ENCODE measurements at places on chromosomes 5 and 9.

DNA sequence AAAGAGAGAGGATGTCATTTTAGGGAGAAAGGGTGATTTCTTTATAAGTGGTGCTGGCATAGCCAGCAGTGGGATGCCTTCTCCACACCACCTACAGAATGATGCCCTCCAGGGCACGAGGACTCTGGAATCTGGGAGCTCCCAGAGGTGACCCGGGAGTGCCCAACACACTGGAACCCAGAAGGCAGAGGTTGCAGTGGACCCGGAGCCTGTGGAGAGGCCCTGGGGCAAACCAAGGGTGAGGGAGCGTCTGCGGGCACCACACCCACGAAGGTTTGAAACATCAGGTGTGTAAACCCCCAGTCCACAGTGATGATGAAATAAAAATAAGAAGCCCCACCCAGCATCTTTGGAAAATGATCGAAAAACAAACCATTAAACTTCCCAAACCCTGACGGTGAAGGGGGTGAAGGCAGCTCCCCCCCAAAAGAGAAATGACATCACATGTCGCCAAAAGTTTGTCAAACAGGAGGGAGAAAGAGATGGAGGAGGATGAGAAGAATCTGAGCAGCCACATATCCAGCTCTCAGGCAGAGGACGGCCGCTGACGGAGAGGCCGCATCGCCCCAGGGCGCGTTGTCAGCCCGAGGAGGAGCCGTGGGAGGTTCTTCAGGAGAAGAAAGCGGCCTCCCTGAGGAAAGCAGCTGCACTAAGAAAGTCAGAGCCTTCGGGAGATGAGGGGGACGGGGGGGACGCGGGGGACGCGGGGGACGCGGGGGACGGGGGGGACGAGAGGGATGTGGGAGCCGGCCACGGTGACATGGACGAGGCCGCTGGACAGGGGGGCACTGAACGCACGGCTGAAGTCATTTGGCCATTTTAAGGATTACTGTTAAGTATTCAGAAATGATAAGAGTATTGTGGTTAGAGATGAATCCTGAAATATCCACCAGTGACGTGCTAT, 43.1 kb upstream of the NSMF start:
- no peak for DNase-seq

DNA sequence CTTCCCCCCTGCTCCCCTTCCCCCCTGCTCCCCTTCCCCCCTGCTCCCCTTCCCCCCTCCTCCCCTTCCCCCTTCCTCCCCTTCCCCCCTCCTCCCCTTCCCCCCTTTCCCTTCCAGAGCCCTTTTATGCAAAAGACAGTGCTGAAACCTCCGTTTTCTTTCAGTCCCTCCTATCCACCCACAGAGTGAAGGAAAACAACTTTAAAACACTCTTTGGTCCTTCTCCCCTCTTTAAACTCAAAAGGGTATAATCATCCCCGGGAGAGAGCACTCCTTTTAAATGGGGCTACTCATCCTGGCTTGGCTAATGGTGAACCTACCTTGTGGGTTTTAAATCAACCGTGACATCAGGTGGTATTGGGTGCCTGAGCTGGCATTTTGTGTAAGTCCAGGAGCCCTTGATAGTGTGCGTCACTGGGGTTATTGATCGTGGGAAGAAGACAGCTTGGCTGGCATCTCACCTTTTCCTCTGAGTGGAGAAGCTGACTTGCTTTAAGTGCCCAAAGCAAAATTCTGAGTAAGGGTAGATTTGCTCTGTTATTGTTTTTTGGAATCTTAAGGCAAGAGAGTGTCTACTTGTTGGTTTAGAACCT, 2.7 kb downstream of the LARP1 start:
- DNase-seq: no peak

DNA sequence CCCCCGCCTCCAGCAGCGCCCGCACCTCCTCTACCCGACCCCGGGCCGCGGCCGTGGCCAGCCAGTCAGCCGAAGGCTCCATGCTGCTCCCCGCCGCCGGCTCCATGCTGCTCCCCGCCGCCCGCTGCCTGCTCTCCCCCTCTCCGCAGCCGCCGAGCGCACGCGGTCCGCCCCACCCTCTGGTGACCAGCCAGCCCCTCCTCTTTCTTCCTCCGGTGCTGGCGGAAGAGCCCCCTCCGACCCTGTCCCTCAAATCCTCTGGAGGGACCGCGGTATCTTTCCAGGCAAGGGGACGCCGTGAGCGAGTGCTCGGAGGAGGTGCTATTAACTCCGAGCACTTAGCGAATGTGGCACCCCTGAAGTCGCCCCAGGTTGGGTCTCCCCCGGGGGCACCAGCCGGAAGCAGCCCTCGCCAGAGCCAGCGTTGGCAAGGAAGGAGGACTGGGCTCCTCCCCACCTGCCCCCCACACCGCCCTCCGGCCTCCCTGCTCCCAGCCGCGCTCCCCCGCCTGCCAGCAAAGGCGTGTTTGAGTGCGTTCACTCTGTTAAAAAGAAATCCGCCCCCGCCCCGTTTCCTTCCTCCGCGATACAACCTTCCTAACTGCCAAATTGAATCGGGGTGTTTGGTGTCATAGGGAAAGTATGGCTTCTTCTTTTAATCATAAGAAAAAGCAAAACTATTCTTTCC, 19.3 kb downstream of the CDKN2A start:
- peak; percentile 67 for DNase-seq

DNA sequence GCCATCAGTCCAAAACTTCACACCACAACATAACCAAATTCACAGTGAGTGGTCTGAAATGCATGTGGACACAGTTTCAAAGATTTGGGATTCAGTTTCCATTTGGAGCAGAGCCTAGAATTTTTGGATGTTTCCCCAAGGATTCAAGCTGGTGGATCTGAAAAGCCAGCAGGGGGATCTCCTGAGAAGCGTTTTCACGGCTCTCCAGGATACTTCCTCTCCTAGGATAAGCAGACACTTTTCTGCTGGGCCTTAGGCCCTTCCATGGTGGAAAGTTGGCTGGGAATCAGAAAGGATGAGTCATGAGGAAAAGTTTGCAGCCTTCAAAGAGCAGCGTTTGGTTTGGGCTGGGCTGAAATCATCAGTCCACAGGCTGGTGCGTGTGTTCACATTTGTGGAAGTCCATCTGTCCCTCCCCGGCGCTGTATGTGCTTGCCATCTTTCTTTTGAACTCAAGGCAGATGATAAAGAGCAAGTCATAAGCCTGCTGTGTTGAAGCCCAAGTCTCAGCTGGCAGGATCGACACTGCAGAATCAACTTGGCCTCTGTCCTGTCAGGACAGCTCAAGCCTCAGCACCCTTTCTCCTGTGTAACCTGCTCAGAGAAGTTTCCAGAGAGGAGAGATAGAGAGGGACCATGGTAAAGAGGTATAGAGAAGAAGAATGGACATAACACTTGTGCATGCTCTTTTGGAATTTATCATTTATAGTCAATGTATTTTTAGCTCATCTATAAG, 152.6 kb upstream of the MSX2 start:
- peak; percentile 94 for DNase-seq

DNA sequence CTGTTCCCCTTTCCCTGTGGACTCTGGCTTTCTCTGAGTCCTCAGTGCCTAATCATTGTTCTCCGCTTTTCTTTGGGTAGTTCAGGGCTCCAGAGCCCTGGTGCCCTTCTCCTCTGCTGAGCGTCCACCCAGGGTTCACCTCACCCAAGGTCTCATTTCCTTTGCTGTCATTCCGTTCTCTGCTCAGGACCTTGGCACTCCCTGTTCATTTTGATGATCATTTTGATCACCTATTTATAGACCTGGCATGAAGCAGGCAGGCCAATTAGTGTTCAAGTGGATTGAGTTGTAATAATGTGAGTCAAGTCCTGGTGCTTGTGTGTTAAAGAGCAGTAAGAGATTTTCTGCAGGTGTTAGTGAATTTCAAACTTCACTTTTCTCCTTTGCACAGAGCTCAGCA, 3.6 kb downstream of the TRIO start:
- DNase-seq: no peak

DNA sequence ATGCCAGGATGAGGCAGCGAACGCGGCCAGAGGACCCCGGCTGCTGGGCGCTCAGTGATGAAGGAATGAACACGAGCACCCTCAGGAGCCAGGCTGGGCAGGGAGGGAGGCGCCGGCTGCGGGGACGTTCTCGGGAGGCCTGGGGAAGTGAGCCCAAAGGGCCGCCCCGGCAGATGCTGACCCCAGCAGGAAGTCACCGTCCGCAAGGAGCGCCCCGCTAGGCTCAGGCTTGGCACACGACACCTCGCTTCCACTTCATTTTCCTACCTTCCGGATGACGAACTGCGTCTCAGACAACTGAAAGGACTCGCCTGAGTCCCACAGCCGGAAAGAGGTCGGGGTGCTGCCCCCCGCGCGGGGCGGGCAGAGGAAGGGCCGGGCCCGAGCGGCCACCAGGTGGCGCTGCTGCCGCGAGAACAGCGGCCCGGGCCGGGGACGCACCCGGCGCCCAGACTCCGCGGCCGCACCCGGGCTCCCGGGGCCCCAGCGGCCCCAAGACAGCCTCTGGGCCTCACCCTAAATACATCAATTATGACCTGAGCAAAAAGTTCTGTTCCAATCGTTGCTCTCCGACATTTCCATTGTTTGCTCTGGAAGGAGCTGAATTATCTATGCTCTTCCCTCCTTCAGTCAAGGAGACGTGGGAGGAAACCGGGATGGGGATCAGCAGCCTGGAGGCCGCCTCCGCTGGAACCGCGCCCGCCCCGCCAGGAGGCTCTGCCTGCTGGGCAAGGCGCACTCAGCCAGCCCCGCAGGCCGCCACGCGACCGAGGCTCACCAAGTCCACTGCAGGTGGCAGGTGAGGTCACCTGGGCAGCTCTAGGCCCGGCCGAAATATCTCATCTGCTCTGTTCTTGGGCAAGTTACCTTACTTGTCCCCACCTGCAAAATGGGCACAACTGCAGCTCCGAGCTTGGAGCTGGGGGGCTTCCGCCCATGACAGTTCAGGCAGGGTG, 107.0 kb downstream of the ZNF354C start:
- peak; percentile 81 for DNase-seq

DNA sequence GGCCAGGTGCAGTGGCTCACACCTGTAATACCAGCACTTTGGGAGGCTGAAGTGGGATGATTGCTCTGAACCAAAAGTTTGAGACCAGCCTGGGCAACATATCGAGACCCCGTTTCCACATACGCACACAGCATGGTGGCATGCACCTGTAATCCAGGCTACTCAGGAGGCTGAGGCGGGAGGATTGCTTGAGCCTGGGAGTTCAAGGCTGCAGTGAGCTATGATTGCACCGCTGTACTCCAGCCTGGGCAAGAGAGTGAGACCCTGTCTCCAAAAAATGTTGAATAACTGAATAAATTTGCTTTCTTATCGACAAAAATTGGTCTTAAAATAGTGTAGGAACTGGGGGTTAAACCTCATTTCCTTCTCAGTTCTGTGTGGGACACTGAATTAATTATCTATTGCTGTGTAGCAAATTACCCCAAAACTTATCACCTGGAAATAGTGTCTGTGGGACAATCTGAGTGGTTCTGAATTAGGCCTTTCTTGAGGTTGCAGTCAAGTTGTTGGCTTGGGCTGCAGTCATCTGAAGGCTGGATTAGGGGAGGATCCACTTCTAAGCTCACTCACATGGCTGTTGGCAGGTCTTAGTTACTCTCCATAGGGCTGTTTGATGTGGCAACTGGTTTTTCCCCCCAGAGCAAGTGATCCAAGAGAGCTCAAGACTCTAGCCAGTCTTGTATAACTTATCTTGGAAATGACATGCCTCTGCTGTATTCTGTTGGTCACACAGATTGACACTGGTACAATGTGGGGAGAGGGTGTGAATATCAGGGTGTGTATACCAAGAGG, 2.0 kb downstream of the SNX30 start:
- DNase-seq: no peak

- no peak for DNase-seq
Observed at GRCh38 chr9:92941861-92942260, 5.5 kb upstream of the FGD3 start.

- DNase-seq: no peak
Observed at GRCh38 chr9:130938652-130939404, at the start of gene FIBCD1. Gene FIBCD1 (minus strand): TSS chr9:130939247. CDS start chr9:130938607, 640 bp downstream.

DNA sequence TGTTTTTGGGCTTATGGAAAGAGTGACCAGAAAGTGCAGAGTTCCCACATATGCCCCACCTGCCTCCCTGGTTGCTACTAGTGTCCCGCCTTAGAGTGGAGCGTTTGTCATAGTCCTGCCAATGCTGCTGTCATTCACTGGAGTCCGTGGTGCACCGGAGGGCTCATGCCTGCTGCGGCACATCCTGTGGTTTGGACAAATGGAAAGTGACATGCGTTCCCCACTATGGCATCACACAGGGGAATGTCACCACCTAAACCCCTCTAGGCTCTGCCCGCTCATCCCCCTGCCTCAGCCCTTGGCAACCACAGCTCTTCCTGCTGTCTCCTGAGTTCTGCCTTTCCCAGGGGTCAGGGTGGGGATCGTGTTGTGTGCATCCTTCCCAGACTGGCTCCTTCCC, 29.2 kb downstream of the IRX4 start:
- no peak for DNase-seq

GRCh38 chr9:16524078-16524477, 346.4 kb downstream of the BNC2 start:
- no peak for DNase-seq

DNA sequence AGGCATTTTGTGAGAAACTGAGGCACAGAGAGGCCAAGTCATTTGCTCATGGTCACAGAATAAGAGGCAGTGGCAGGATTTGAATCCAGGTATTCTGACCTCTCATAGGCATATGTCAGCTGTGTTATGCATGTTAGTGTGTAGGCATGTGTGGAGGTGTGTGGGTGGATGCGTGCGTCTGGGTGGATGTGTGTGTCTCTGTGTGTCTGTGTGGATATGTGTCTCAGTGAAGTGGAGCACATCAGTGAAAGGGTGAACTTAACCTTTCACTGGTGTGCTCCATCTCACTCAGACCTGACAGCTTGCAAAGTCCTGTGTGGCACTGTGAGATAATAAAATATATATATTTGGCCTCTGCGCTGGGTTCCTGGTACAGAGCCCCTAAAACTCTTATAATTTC, 32.0 kb upstream of the SMU1 start:
- DNase-seq: no peak

- peak; percentile 87 for DNase-seq
Observed at GRCh38 chr5:126339215-126339805, 83.9 kb upstream of the GRAMD2B start.

- DNase-seq: no peak
Observed at GRCh38 chr5:93596310-93596675, 13.3 kb downstream of the NR2F1 start.

- DNase-seq: no peak
Observed at GRCh38 chr9:37378613-37379004, 43.9 kb upstream of the GRHPR start.

GRCh38 chr9:35757226-35757891, 3.3 kb upstream of the MSMP start:
- no peak for DNase-seq

GRCh38 chr5:87885758-87886157, 382.9 kb downstream of the TMEM161B start:
- DNase-seq: no peak

GRCh38 chr5:121968910-121969607, 7.3 kb downstream of the SRFBP1 start:
- peak; percentile 99 for DNase-seq
